Activated CD8-positive, alpha-beta memory T cell treated with anti-CD3 and anti-CD28 coated beads for 1 hour (primary cell): ENCODE measurements at places on chromosomes 12 and 14.

DNA sequence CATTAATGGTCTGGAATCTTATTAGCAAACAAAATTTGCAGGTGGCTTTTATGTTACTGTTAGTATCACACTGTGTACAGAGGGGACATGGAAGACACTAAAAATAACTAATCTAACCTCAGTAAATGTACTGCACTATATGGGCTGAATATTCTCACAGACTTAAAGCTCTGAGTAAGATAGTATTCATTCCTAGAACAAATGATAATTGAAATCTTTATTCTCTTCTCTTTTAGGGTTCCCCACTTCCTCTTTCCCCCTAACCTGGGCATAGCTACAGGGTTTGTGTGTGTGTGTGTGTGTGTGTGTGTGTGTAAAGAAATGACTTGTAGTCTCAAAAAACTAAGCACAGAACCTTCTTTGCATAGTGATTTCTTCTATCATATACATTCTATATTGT lies 21.4 kb upstream of the HECTD1 start:
- DNase-seq = no peak

- DNase-seq = no peak
These were observed 58.7 kb downstream of the KTN1 start for GRCh38 chr14:55638665-55639064.

GRCh38 chr12:71682466-71682865 lies 3.4 kb upstream of the TMEM19 start:
- DNase-seq = no peak

DNA sequence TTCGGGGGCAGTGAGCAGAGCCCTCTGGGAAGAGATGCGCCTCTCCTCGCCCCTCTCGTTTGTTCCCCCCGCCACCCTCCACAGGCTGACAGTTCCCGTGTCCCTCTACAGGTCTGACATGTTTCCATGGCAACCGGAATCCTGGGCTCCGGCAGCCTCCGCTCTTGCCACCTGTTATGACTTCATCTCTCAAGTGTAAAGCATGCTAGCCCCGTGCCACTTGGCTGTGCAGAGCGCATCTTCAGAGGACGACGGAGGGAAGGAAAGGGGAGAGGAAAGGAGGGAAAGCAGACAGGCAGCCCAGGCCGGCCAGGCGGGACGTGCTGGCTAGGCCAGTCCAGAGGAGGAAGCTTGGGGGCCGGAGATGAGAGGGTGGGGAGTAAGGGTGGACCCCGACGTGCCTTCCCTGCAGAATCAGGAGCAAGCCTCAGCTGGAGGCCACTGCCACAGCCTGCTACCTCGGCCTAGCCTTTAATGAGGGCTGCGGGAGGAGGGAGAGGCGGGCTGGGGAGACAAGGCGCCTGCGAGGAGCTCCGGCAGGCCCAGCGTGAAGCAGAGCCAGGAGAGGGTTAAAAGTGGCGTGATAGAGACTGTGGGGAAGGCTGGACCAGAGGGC lies 214.3 kb downstream of the DPF3 start:
- no peak for DNase-seq

- DNase-seq = no peak
These were observed 592.9 kb upstream of the FLRT2 start for GRCh38 chr14:84937016-84937415.

DNA sequence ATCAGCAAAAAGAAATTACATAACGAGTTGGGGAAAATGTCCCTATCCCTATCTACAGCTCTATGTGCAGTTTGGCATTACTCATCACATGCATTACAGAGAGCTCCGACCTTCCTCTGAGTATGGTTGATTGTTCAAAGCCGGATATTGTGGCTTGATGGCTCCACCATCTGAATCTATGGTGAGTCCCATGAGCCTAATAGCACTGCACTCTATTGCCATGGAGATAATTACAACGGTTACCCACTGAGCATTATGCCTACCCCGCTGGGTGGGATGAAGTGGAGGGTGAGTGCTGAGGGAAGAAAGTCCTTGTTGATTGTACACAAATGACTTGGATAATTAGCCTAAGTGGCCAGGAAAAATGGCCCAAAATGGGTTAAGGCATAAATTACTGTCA lies 800.5 kb downstream of the NRXN3 start:
- DNase-seq = no peak

DNA sequence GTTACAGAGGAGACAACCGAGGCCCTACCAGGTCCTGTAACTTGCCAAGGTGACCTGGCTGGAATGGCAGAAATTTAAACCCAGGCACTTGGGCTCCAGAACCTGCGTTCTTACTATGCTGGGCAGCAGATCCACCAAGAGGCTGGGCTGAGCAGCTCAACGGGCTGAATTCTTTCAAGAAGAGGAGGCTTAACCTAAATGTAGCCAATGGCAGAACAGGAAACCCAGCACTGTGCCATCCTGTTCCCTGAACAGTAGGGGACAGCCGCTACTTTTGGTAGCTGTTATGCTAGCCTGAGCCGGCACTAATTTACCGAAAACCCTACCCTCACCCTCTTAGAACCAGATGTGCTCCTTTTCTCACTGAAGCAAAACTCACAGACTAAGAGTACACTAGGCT lies 86.1 kb downstream of the ACTN1 start:
- DNase-seq = no peak

DNA sequence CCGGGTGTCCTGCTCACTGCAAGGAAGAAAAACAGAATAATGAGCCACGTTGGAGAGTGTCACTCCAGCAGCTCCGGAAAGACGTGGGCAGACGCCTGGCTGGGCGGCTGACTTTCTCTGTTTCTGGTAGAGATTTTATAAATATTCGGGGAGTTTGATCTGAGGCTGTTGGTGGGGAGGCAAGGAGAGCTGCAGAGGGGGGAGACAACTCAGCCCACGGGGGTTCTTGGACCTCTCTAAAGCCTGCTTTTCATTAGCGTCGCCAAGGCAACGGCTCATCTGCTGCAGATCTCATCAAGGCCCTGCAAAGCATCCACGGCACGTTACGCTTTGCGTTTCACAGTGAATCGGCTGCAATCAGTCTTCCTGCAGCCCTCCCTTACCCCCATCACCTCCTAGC lies 207.2 kb downstream of the ZFP36L1 start:
- DNase-seq = no peak

- no peak for DNase-seq
These were observed 306.0 kb downstream of the BCL11B start for GRCh38 chr14:98966016-98966415.

- DNase-seq = no peak
These were observed 2.3 kb downstream of the CFL2 start for GRCh38 chr14:34711796-34712712.

GRCh38 chr12:24356240-24356804 lies 406.9 kb upstream of the SOX5 start:
- DNase-seq = no peak

- no peak for DNase-seq
These were observed 94.6 kb downstream of the SLC8A3 start for GRCh38 chr14:70094106-70094505.

- DNase-seq = no peak
These were observed 72.9 kb downstream of the CDK17 start for GRCh38 chr12:96327346-96327745.

GRCh38 chr12:4943067-4943937 lies 33.6 kb downstream of the KCNA1 start:
- no peak for DNase-seq

DNA sequence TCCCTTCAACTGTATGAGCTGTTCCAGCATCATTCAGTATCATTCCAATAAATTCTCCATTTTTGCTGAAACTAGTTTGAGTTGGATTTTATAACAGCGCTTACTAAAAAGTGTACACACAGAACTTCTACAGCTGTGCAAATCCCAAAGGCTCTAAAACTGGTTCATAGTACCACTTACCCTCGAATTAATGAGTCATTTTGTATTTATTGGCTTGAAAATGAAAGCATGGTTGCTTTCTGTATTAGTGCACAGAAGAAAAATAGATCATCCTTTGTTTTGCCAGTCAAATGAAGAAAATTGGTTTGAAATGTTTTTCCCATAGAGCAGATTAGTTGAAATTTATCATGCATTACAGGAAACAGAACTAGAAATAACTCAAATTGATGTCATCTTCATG lies 268.3 kb upstream of the CPNE8 start:
- no peak for DNase-seq

DNA sequence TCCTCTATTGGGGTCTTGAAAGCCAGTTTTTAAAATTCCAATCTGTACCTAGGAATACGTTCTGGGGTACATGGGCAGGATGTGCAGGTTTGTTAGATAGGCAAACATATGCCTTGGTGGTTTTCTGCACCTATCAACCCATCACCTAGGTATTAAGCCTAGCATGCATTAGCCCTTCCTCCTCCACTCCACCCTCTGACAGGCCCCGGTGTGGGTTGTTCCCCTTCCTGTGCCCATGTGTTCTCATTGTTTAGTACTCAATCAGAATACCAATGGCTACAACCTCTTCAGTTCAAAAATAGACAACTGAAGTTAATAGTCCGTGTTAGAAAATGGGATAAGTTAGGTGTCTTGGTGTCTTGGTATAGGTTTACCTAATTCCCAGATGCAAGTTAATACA lies 3.4 kb downstream of the NTS start:
- no peak for DNase-seq

GRCh38 chr12:113291586-113291985 lies 43.3 kb downstream of the SLC8B1 start:
- DNase-seq = no peak

DNA sequence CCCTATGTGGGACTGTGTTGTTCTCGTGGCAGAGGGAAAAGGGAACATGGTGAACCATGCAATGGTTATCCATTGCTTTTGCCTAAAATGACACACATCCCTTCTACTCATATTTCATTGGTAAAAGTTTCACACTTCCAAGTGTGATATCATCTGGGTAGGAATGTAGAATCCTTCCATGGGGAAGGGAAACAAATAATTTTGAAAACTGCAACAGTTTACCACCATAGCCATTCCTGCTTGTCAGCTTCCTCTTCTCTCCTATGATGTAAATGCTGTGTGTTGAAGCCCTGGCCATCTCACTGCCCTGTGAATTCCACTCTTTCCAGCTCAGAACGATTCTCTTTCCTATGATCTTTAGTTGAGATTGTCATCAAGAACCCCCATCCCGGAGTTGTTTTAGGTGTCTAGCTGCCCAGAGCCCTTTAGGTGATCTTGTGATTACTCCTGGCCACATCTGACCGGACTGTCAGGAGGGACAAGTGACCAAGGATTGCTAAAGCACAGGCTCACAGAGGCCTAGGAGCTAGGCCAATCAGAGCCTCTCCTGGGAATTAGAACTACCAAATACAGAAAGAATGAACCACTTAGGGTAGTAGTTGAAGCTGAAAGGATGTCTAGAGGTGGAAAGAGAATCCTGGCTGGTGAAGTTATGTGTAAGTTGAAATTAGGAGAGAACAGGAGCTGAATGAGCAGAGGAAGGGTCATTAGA lies 84.6 kb downstream of the VCPKMT start:
- DNase-seq = no peak

- no peak for DNase-seq
These were observed 771.3 kb upstream of the TBX3 start for GRCh38 chr12:115455268-115455681.

DNA sequence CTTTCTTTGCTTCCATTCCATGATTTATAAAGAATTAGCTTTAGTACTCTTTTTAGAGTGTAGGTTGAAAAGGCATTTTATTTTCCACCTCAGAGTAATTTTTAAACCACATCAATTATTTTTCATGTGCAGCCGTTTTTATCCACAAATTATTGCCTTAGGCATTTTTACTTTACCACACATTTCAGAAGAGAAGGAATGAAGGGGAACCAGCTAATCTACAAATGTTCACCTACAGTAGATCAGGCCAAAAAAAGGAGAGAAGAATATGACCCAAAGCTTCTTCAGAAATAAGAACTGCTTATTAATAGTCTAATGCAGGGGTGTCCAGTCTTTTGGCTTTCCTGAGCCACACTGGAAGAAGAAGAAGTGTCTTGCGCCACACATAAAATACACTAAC lies 19.8 kb upstream of the NTN4 start:
- no peak for DNase-seq

DNA sequence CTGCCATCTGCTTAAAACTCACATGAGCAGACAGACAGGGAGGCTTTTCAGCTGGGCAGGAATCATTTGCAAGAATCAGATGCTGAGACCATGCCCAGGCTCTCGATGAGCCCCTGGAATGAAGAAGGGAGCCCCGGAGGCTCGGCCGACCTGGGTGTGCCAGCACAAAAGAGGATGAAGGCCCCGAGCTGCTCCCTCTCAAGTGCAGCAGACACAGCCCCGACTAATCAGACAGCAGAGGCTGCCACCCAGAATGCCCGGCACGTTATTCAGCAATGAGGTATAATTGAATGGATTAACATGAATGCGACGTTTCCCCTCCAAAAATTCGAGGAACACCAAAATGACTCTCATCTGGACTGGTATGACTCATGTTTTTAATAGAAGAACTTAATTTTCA lies 58.9 kb downstream of the BCL11B start:
- no peak for DNase-seq

DNA sequence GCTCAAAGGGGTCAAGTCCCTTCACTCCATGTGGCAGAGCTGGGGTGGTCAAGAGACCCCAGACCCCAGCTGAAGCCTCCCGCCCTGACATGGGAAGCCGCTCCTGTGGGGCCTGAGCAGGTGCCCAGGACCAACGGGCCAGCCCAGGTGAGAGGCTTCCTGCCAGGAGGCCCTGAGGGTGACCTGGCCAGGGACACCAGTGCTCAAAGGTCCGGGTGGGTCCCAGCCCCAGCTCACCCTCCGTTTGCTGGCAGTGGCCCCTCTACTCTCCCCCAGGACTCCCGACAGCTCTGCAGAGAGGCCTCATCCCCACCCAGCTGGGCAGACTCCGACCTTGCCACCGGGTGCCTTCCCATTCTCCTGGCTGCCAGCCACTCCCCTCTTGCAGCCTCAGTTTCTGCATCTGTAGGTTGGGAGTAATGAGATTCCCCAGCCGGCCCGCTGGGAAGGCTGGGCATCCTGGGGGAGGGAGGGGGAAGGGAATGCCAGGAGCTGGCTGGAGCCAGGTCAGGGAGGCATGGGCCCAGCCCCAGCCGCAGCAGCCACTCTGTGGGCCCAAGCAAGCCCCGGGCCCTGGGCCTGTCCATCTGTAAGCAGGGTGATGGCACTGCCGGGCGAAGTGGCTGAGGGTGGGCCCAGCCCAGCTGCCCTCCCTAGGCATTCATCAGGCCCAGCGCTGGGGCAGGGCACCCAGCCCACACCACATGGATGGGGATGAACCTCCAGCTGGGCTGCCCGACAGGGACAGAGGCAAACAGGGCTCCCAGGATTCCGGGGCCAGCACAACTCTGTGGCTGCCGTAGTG lies 10.3 kb upstream of the INF2 start:
- DNase-seq = no peak

DNA sequence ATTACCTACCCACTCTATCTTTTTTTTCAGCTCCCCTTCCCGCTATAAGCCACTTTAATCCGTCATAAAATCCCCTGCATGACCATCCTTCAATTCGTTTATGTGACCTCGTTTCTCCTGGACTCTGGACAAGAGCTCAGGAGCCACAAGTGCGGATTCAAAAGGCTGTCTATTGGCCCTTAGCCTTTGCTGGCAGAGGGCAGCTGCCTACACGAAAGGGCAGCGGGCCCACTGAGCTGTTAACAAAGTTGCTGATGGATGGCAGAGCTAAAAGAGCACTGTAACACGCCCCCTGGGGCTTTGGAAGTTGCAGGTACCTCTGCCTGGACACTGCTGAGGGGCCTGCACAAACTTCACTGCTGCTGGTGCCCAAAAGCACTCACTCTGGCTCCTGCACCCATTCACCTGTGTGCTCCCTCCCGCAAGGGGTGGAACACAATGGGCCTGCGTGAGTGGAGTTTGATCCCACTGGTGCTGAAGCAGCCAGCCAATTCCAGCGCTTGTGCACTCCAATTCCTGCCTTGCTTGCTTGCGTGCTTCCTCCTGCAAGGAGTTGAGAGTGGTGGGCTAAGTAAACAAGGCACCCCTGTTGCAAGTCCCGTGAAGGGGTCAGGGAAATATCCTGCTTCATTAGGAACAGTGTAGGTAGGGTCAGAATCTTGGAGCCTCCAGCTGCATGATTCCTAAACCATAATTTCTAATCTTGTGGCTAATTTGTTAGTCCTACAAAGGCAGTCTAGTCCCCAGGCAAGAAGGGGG lies 10.6 kb upstream of the DRAM1 start:
- no peak for DNase-seq
